ENCODE measurements at places on chromosomes 1 and 21.

- no peak for DNase-seq
These were observed 90.3 kb upstream of the DUSP10 start for GRCh38 chr1:221832151-221832550.

DNA sequence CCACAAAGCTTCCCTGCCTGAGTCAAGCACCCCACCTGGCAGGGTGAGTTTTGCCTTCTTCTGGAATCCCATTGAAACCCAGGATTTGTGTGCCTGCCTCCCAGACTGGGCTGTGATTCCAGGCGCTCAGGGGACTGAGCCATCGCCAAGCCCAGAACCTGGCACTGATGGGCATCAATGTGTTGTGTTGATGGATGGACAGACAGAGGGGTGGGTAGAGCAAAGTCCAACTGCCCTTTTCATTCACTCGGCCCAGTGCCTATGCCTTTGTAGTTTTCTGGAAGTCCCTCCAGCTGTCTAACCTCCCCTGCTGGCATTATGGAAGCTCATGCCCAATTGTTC is 66.0 kb upstream of the LAPTM5 start:
- DNase-seq = no peak

DNA sequence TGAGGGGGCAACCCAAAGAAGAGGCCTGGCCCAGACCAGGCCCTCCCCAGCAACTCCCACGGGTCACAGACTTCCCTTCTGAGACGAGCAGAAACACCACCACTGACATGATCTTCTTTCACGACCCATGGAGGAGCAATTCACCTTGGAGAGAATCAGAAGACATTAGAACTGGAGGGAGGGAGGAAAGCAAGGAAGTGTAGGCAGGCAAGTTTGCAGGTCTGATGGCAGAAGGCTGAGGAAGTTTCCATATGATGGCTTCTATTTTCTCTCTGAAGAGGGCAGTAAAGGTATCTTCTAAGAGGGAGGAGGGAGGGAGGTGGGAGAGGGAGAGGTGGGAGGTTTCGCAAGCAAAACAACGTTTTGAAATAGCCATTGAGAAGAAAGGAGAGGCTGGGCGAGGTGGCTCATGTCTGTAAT is 1.4 kb upstream of the UBXN10 start:
- DNase-seq = no peak

- DNase-seq = no peak
These were observed 45.4 kb upstream of the MPZL1 start for GRCh38 chr1:167676205-167676915.

DNA sequence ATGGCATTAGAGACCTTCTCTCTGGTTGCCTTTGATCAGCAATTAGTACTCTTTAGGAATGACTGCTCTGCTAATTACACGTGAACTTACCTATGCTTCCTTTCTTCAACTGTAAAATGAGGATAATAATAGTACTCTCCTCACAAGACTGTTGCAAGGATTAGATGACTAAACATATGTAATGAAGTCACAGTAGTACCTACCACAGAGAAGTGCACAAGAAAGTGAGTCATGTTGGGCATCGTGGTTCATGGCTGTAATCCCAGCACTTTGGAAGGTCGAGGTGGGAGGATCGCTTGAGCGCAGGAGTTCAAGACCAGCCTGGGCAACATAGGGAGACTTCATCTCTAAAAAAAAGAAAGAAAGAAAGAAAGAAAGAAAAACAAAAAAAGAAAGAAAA is 68.1 kb upstream of the AK4 start:
- no peak for DNase-seq

All from C1 segment of cervical spinal cord (tissue), 14 donors.